Caco-2 (cell line): ENCODE measurements at places on chromosomes 2 and 18.
A peak's percentile ranks its signal among the peaks of the same experiment; 100 is the strongest.

DNA sequence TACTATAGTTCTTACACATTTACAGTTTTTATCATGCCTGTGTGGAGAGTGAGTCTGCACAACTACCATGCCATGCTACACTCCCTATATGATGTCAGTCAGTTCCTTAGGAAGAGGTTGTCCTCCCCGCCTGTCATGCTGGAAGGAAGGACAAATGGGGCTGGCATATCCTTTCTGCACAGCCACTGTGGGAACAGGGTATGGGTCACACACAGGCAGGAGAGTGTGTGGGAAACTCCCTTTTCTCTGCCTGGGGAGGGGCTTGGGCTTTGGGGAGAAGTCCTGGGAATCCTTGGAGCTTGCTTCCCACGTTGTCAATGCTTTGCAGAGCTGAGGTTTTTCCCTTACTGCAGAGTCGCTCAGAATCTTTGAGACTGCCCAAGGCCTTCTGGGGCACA, 232.1 kb downstream of the PRKCE start:
- H3K27ac ChIP-seq: no peak overlapping the region
- no peak overlapping the region for H3K4me3 ChIP-seq
- no peaks in the 10 kb centered on the region for H3K36me3 ChIP-seq
- no peaks in the 10 kb centered on the region for H3K4me1 ChIP-seq

DNA sequence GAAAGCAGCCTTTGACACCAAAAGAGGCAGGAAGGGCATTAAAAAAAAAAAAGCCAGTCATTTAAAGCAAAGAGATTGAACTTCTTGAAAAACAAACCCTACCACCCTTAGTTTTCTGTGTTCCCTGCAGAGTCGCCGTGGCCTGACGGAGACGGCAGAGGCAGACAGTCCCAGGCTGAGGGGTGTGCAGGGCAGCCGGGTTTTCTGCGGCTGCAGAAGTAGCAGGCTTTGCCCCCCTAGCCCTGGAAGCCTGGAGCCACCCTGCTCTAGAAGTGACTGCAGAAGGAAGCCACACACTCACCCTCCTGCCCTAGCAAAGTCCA, 2.8 kb downstream of the INPP5D start:
- no peak overlapping the region for H3K4me3 ChIP-seq
- H3K36me3 ChIP-seq: no peaks in the 10 kb centered on the region
- no peak overlapping the region for H3K27ac ChIP-seq
- no peak for DNase-seq
- H3K4me1 ChIP-seq: no peaks in the 10 kb centered on the region
- H3K27me3 ChIP-seq: no peaks in the 10 kb centered on the region; the same call in 1 of the 2 replicates

DNA sequence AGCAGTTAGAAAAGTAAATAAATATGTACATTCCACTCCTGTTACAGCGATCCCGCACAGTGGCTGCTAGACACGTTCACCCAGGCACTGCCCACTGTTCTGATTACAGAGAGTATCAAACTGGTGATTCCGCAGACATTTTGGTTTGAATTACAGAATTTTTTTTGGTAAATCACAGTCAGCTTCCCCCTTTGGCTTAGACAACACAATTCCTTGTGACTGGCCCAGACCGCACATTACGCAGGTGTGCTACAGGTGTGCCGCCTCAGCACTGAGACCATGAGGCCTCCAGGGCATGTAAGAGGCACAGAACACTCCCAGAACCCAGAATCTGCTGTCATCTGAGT, 112.3 kb downstream of the PXDN start:
- no peaks in the 10 kb centered on the region for H3K27me3 ChIP-seq
- H3K4me1 ChIP-seq: peaks cover 37% of the 10 kb centered on the region
- peak overlapping the region; percentile 78 for H3K27ac ChIP-seq
- no peaks in the 10 kb centered on the region for H3K36me3 ChIP-seq
- peak; percentile 53 for DNase-seq
- no peak overlapping the region for H3K4me3 ChIP-seq

GRCh38 chr18:23468753-23469459, 15.8 kb downstream of the RIOK3 start:
- H3K27ac ChIP-seq: no peak overlapping the region
- H3K4me1 ChIP-seq: no peaks in the 10 kb centered on the region
- H3K4me3 ChIP-seq: no peak overlapping the region
- H3K36me3 ChIP-seq: peaks cover 3% of the 10 kb centered on the region
- DNase-seq: no peak

- H3K4me1 ChIP-seq: no peaks in the 10 kb centered on the region
- H3K36me3 ChIP-seq: no peaks in the 10 kb centered on the region
- no peak overlapping the region for H3K27ac ChIP-seq
- H3K4me3 ChIP-seq: no peak overlapping the region
- DNase-seq: no peak
- H3K27me3 ChIP-seq: no peaks in the 10 kb centered on the region
Measured at GRCh38 chr2:85718885-85719492, 24.8 kb downstream of the GNLY start.

DNA sequence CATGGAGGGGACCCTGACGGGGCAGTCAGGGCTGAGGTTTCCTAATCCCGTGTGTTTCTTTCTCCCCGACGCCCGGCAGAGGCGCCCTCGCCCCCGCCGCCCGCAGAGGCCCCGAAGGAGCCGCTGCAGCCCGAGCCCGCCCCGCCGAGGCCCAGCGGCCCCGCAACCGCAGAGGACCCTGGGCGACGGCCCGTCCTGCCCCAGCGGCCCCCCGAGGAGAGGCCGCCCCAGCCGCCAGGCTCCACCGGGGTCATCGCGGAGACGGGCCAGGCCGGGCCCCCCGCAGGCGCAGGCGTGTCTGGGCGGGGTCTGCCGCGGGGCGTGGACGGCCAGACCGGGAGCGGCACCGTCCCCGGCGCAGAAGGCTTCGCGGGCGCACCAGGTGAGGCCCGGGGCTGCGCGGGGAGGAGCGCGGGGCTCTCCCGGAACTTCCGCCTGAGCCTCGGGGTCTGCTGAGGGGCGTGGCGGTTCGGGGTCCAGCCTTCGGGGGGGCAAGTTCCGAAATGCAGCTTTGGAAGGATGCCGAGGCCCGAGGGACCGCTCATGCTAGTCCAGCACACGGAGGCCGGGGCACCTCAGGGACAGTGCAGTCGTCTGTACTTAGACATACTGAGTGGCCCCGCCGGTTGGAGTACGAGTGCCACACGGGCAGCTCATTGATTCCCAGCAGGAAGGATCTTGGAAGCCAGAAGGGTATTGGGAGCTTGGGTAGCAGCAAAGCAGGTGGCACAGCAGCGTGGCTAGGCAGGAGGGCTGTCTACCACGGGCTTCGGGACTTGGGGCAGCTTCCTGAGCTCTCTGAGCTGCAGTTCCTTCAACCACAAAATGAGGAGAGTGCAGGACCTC, 60.1 kb downstream of the EMILIN2 start:
- DNase-seq: no peak
- H3K4me3 ChIP-seq: peak overlapping the region; percentile 84
- no peak overlapping the region for H3K27ac ChIP-seq
- H3K27me3 ChIP-seq: no peaks in the 10 kb centered on the region
- peaks cover 7% of the 10 kb centered on the region; the same call in 1 of the 2 replicates for H3K4me1 ChIP-seq

DNA sequence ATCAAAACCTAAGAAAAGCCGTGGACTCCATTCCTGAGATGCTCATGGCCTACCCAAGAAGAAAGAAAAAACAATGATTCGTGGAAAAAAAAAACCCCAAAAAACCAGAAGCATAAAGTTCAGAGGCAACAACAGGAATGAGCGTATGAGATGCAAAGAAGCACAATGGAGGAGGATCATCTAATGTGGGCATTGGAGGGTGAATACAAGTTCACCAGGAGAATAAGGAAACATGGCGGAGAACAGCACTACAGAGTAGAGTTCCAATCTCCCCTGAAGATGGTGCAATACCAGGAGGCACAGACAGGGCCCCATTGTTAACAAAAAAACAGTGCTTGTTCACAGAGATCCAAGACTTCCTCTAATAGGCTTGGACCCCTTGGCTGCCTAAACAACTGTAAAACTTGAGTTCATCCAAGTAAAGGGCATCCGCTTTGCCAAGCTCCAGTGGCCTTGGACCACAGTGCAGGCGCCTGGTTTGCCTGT, 337.2 kb downstream of the PDE11A start:
- H3K27ac ChIP-seq: no peak overlapping the region
- no peak for DNase-seq
- H3K36me3 ChIP-seq: no peaks in the 10 kb centered on the region
- H3K4me3 ChIP-seq: no peak overlapping the region
- H3K4me1 ChIP-seq: no peaks in the 10 kb centered on the region

DNA sequence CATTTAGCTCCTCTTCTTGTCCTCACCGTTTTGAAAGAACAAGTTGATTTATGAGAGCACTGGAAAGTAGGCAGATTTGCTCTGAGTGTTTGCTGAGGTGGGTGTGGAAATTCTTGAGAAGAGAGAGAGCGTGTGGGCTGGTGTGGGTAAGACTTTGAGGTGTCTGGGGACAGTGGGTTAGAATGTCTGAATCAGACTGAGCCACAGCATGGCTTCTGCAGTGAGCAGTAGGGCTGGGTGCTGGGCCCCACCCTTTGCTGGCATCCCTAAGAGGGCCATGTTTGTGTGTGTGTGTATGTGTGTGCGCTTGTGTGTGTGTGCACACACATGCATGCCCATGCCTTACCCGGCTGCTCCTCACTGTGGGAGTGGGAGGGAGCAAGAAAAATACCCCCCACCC, 63.7 kb downstream of the COPS8 start:
- H3K27me3 ChIP-seq: no peaks in the 10 kb centered on the region
- H3K36me3 ChIP-seq: no peaks in the 10 kb centered on the region

DNA sequence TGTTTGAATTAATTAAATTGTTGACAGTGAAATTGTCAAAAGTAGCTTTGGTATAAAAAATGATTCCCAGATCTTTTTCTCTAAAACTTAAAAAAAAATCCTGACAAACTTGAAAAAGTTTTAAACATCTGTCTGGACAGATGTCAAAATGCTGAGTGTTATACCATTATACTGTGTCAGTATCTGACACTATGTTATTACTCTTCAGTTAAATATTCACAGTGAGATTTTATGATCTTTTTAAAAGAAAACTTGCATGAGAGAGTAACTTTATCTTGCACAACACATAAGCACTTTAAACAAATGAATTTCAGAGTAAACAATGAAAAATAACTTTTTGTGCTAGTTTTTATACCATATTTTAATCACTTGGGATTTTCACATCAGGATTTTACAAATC, 167.4 kb downstream of the MEIS1 start:
- DNase-seq: no peak
- no peak overlapping the region for H3K27ac ChIP-seq
- no peaks in the 10 kb centered on the region for H3K27me3 ChIP-seq
- no peaks in the 10 kb centered on the region for H3K4me1 ChIP-seq
- H3K4me3 ChIP-seq: no peak overlapping the region
- no peaks in the 10 kb centered on the region for H3K36me3 ChIP-seq

GRCh38 chr2:191631754-191632153, 46.2 kb upstream of the NABP1 start:
- no peak overlapping the region for H3K27ac ChIP-seq
- H3K27me3 ChIP-seq: no peaks in the 10 kb centered on the region
- H3K36me3 ChIP-seq: no peaks in the 10 kb centered on the region
- DNase-seq: no peak
- H3K4me1 ChIP-seq: peaks cover 31% of the 10 kb centered on the region

DNA sequence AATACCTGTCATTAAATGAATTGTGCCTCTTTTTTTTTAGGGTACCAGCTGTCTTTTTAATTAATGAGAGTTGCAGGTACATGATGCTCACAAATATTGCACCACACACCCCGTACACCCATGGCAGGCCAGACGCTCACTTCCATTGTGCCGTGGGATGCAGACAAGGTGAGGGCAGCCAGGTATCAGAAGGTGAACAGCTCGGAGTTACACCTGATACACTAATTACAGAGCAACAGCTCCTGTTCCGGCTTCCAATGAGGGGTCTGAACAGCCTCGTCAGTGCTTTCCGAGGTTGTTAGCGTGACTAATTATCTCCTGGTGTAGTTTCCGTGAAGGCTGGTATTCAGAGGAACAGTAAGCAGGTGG, 442.8 kb downstream of the ZNF516 start:
- H3K36me3 ChIP-seq: no peaks in the 10 kb centered on the region
- no peak overlapping the region for H3K27ac ChIP-seq
- H3K27me3 ChIP-seq: no peaks in the 10 kb centered on the region
- no peak overlapping the region for H3K4me3 ChIP-seq

GRCh38 chr2:149355716-149356422, 25.5 kb downstream of the LYPD6 start:
- H3K4me3 ChIP-seq: no peak overlapping the region
- peaks cover 8% of the 10 kb centered on the region for H3K4me1 ChIP-seq
- H3K36me3 ChIP-seq: no peaks in the 10 kb centered on the region
- no peaks in the 10 kb centered on the region for H3K27me3 ChIP-seq

GRCh38 chr18:39205565-39206195, 1640.1 kb upstream of the CELF4 start:
- H3K27ac ChIP-seq: no peak overlapping the region
- H3K36me3 ChIP-seq: no peaks in the 10 kb centered on the region
- no peaks in the 10 kb centered on the region for H3K27me3 ChIP-seq
- DNase-seq: no peak
- no peaks in the 10 kb centered on the region for H3K4me1 ChIP-seq
